Activated CD4-positive, alpha-beta memory T cell treated with anti-CD3 and anti-CD28 coated beads, Interleukin-2, amount 10 ng/mL, durations not matched to agents 7 days and 5 days (primary cell): ENCODE measurements at places on chromosomes 11 and 22. TPM values are rescaled to one million over a fixed set of nuclear protein-coding genes. Genes with fewer than 3 reads are reported as not detected.
A peak's percentile ranks its signal among the peaks of the same experiment; 100 is the strongest.

GRCh38 chr11:87423161-87423560 is 385.4 kb downstream of the TMEM135 start:
- H3K27ac ChIP-seq: no peak overlapping the region
- H3K4me1 ChIP-seq: no peaks in the 10 kb centered on the region
- no peak for DNase-seq
- no peaks in the 10 kb centered on the region for H3K36me3 ChIP-seq
- peaks cover 1% of the 10 kb centered on the region for H3K27me3 ChIP-seq

DNA sequence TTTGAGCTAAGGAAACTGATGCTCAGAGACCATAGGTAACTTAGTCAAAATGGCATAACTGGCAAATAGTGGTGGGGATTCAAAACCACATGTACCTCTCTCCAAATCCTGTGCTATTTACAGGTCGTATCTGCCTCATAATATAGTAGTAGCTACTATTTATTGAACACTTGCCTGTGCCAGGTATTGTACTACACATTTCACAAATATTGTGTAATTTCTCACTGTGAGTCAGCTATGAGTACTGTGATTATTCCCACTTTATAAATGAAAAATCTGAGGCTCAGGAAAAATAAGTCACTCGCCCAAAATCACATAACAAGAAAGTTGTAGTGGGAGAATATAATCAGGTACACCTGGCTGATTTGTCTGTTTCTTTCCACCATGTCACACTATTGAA is 199.8 kb upstream of the FAT3 start:
- H3K36me3 ChIP-seq: no peaks in the 10 kb centered on the region
- H3K4me3 ChIP-seq: no peak overlapping the region
- no peak for DNase-seq

GRCh38 chr11:8809241-8809938 is 101.6 kb upstream of the AKIP1 start:
- peaks cover 13% of the 10 kb centered on the region for H3K27me3 ChIP-seq
- no peaks in the 10 kb centered on the region for H3K36me3 ChIP-seq
- no peak for DNase-seq
- H3K27ac ChIP-seq: no peak overlapping the region
- no peak overlapping the region for H3K4me3 ChIP-seq

GRCh38 chr11:92159931-92160330 is 64.7 kb upstream of the FAT3 start:
- no peak for DNase-seq
- H3K4me3 ChIP-seq: no peak overlapping the region
- H3K27me3 ChIP-seq: no peaks in the 10 kb centered on the region
- no peaks in the 10 kb centered on the region for H3K36me3 ChIP-seq
- no peak overlapping the region for H3K27ac ChIP-seq

GRCh38 chr11:121932646-121933185 is 183.3 kb downstream of the BLID start:
- H3K4me1 ChIP-seq: no peaks in the 10 kb centered on the region
- H3K27me3 ChIP-seq: no peaks in the 10 kb centered on the region
- H3K27ac ChIP-seq: no peak overlapping the region
- H3K4me3 ChIP-seq: no peak overlapping the region
- no peak for DNase-seq

DNA sequence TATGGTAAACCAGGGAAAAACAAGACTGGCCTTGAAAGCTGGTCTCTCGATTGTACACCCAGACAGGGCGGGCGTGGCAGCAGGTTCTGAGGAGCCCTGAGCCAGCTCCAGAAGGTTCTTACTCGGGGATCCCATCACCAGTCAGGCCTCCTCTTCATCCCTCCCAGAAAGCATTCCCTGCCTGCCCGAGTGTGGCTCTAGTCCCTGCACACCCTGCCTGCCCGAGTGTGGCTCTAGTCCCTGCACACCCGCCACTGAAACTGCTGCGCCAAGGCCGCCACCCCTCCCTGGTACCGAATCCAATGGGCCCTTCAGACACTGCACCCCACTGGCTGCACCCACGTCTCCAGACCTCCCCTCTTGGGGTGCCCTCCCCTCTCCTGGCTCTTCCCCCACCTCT is 30.1 kb downstream of the KIAA0930 start:
- H3K4me3 ChIP-seq: no peak overlapping the region
- DNase-seq: no peak
- H3K36me3 ChIP-seq: no peaks in the 10 kb centered on the region

- no peak overlapping the region for H3K27ac ChIP-seq
- peaks cover 37% of the 10 kb centered on the region for H3K36me3 ChIP-seq
- H3K4me3 ChIP-seq: no peak overlapping the region
Measured at GRCh38 chr11:64218628-64219353, 7.2 kb downstream of the TRPT1 start.

GRCh38 chr11:68165601-68166000 is 44.4 kb upstream of the CHKA start:
- no peaks in the 10 kb centered on the region for H3K4me1 ChIP-seq
- H3K27me3 ChIP-seq: no peaks in the 10 kb centered on the region
- H3K27ac ChIP-seq: no peak overlapping the region
- no peak overlapping the region for H3K4me3 ChIP-seq
- peaks cover 18% of the 10 kb centered on the region for H3K36me3 ChIP-seq

GRCh38 chr11:62108971-62109404 is 14.8 kb upstream of the INCENP start:
- peaks cover 18% of the 10 kb centered on the region for H3K4me1 ChIP-seq
- DNase-seq: no peak
- peaks cover 2% of the 10 kb centered on the region for H3K27me3 ChIP-seq
- H3K27ac ChIP-seq: no peak overlapping the region
- H3K4me3 ChIP-seq: no peak overlapping the region

DNA sequence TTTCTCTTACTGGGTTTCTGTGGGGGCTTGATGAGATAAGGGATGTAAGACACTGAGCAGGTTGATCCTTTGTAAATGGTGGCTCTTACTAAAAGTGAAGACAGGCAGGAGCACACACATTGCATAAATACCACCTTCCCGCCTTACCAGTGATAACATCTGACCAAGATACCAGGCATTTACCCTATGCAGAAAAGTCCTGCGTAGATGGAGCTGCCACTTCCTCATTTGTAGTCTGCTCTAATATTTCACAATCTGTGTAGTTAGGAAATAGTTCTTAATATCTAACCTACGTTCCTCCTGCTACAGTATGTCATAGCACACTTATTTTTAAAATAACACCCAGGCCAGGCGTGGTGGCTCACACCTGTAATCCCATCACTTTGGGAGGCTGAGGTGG is 23.9 kb upstream of the SWAP70 start:
- no peaks in the 10 kb centered on the region for H3K36me3 ChIP-seq
- no peaks in the 10 kb centered on the region for H3K27me3 ChIP-seq
- H3K4me3 ChIP-seq: no peak overlapping the region
- DNase-seq: no peak
- H3K4me1 ChIP-seq: peaks cover 5% of the 10 kb centered on the region

DNA sequence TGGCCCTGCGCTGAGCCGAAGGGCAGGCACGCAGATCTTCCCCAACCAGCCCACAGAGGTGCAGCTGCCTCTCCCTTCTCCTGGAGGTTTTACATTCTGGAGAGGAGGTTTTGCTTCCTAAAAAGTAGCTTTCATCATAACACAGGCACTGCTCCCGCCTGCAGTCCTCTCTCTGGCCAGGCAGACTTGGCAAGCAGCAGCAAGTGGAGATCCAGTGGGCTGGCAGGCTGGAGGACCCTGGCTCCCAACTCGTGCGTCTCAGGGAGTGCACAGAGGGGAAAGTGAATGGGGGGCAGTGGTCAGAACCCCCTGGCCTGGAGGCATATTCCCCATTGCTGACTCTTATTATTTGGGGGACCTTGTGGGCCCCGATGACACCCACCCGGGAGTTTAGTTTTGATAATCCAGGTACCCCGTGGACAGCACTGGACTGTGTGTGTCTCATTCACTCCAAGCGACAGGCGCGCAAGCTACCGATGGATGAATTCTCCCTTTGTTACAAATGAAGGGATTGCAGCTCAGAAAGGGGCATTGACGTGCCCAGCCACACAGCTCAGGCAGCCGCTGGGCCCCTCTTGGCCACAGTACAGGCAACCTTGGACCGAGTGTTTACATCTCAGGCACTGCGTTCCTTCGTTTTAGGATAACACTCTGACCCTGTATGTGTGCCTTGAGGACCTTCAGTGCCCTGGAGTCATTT is 1223.9 kb downstream of the BRD1 start:
- H3K4me3 ChIP-seq: no peak overlapping the region
- H3K27ac ChIP-seq: no peak overlapping the region
- no peaks in the 10 kb centered on the region for H3K4me1 ChIP-seq
- DNase-seq: no peak
- no peaks in the 10 kb centered on the region for H3K27me3 ChIP-seq

DNA sequence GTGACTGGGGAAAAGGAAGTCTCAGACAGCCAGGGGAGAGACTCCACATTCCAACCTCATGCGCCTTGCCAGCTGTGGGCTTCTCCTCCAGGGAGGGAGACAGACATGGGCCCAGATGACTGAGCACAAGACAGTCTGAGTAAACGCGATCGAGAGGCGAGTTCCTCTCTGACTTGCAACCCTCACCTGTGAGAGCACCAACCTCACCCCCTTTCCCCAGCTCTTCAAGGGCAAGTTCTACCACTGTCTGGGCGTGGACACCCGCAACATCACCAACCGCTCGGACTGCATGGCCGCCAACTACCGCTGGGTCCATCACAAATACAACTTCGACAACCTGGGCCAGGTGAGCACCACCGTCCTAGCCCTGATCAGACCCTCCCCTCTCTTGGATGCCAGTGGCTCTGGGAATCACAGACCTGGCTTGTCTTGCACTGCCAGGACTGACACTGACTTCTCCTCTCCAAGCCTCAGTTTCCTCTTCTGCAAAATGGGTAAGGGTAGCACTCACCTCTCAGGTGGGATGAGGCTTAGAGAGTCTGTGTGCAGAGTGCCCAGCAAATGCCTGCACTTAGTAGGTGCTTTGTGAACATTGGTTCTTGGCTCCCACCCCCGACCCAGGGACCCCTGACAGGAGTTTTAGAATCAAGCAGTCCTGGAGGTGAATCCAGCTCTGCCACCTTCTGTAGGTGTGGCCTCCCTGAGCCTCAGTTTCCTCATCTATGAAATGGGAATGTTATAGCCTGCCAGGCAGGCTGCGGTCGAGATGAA is 95.3 kb downstream of the CACNA1I start:
- H3K4me3 ChIP-seq: no peak overlapping the region
- peaks cover 9% of the 10 kb centered on the region for H3K36me3 ChIP-seq
- peaks cover 15% of the 10 kb centered on the region for H3K4me1 ChIP-seq
- H3K27me3 ChIP-seq: peaks cover 12% of the 10 kb centered on the region
- DNase-seq: no peak
- H3K27ac ChIP-seq: no peak overlapping the region

DNA sequence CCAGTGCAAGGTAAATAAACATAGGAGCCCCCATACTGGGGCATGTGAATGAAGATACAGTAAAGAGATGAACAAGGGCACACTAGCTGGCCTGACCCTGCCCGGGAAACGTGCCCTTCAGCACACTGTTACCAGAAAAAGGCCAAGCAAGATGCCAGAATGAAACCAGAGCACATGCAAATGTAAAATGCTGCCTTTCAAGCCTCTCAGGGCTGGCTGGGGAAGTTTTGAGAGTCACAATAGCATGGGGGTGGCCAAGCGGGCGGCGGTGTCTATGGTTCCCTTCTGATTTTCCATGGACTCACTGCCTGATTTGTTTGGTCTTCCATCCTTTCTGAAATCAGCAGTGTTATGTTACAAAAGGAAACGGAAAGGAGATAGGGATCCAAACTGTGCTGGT is 18.9 kb upstream of the SUSD2 start:
- H3K27ac ChIP-seq: peak overlapping the region; percentile 49
- H3K4me3 ChIP-seq: no peak overlapping the region
- H3K4me1 ChIP-seq: peaks cover 23% of the 10 kb centered on the region
- no peaks in the 10 kb centered on the region for H3K27me3 ChIP-seq

GRCh38 chr22:32682990-32683389 is 118.5 kb upstream of the TIMP3 start:
- DNase-seq: no peak
- no peak overlapping the region for H3K27ac ChIP-seq
- no peak overlapping the region for H3K4me3 ChIP-seq
- peaks cover 9% of the 10 kb centered on the region for H3K27me3 ChIP-seq

DNA sequence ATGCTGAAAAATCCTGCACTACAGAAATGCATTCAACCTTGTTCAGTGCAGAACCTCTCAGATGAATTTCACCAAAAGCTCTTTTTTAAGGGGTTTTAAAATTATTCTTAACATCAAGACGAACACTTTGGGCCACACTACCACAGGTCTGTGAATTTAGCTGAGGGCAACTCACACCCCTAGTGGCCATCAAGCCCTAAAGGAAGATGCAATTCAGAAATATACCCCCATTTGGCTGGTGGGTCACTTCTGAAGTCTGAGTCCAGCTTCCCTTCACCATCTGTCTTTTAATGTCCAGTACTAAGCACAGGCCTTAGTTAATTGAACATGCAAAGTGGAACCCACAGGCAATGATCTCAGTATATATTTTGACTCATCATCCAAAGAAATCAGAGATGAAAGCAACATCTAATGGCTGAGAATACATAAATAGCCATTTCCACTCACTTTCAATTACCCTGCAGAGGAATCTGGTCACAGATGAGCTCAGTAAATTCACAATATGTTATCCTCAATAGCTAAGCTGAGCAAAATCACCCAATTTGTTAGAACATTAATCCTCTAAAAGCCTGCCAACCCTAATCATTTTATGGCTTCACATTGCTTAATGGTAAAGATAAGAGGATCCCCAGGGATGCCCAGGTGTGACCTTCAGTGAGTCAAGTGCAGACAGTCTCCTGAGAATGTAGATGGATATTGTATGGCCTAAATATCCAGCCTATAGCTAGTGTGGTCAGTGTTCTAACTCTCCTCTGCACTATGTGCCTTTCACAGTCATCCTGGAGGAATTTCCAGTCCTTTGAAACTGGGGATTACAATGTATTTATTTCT is 50.3 kb downstream of the FAM76B start:
- no peaks in the 10 kb centered on the region for H3K27me3 ChIP-seq
- no peak overlapping the region for H3K4me3 ChIP-seq
- H3K36me3 ChIP-seq: no peaks in the 10 kb centered on the region
- H3K27ac ChIP-seq: no peak overlapping the region
- DNase-seq: no peak

DNA sequence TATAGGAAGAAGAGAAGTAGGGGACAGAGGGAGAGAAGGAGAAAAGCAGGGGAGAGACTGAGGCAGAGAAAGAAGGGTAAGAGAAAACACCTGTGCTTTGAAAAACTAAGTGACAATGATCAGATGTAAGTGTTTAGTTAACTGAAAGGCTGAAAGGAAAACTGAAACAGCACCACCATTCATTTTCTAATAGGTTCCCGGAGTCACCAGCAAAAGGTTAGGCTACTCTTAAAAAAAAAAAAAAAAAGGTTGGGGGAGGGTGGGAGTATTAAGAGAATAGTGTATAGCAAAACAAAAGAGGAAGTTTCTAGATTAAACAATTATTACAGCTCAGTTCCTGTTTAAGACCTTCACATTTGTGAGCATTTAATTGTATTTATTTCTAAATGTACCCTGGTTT is 113.8 kb downstream of the CADM1 start:
- H3K4me3 ChIP-seq: no peak overlapping the region
- peaks cover 3% of the 10 kb centered on the region for H3K27me3 ChIP-seq
- no peaks in the 10 kb centered on the region for H3K4me1 ChIP-seq

GRCh38 chr11:100949443-100949842 is 180.2 kb downstream of the PGR start:
- H3K4me3 ChIP-seq: no peak overlapping the region
- no peak overlapping the region for H3K27ac ChIP-seq
- no peaks in the 10 kb centered on the region for H3K4me1 ChIP-seq
- no peaks in the 10 kb centered on the region for H3K36me3 ChIP-seq

The APOA1 gene
- not detected for total RNA-seq

The ANGPTL5 gene
- not detected for total RNA-seq

The SLC37A2 gene
- 2.2 TPM for total RNA-seq

The CAVIN3 gene
- 13.2 TPM for total RNA-seq

The EPS8L2 gene
- 16.2 TPM for total RNA-seq

The SLC22A6 gene
- total RNA-seq: not detected

The WBP2NL gene
- total RNA-seq: 2.0 TPM

The KRTAP5-8 gene
- total RNA-seq: not detected

The TMEM132A gene
- total RNA-seq: 0.30 TPM

The ZNF214 gene
- total RNA-seq: not detected

The SCUBE1 gene
- total RNA-seq: 0.20 TPM
